ENCODE measurements at places on chromosomes 12 and 14.

- no peak for DNase-seq
These were observed 11.6 kb upstream of the KIF26A start for GRCh38 chr14:104126753-104127152.

DNA sequence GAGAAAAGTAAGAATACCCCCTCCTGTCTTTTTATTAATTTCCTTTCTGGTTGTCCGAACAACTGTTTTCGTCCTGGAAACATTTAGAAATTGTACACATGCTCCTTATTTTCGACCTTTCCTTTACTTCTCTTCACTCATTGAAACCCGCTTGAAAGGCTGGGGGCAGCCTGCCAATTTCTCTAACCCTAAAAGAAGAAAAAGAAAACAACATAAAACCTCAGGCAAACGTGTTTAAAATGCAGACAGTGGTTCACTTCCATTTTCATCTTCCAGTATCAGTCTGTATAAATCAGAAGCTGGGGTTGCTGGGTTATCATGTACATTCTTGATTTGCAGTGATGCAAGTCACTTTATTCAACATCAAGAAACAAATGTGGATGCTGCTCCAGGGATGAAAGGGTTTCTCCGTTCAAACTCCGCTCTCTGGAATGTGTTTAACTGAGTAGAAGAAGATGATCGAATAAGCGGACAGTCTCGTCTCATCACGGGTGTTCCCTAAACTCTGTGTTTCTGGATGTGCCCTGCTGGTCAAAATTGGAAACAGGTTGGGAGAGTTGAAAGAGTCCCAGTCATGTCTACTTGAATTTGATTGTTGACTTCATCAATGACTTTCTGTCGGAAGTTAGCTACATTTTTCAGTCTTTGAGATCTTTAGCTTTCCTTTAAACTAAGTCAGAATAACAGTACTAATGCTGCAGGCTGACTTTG, 1042.2 kb downstream of the BCL11B start:
- DNase-seq = no peak

- DNase-seq = no peak
These were observed 235.5 kb upstream of the NOS1 start for GRCh38 chr12:117596968-117597367.

GRCh38 chr14:21917699-21918436, 244.2 kb upstream of the OR4E1 start:
- DNase-seq = no peak

DNA sequence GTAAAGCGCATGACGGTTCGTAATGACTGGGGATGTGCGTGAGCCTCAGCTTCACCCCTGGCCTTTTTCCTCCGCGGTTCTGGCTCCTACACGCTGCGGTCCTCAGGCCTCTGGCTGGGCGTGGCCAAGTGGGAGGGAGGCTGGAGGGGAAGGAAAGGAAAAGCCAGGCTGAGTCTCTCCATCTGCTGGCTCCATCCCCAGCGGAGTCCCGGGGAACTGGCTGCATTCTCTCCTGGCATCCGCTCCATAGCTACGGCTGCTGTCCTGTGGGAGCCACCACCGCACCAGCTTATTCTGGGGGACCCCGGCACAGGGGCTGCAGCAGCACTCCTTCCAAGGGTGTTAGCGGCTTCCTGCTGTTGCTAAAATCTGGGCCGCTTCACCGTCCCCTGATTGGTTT, 68.2 kb upstream of the SLC24A4 start:
- DNase-seq = no peak

GRCh38 chr14:35403114-35403602, 1.4 kb downstream of the NFKBIA start:
- DNase-seq = no peak
